Airway epithelial cell (primary cell): ENCODE measurements at places on chromosomes 3 and 15. TPM values are rescaled to one million over a fixed set of nuclear protein-coding genes. Genes with fewer than 3 reads are reported as not detected.

The MGLL gene
- 39.0 and 44.1 TPM in 2 replicates for total RNA-seq

The LRRC15 gene
- not detected in 2 replicates for total RNA-seq

The KCNH8 gene
- total RNA-seq = not detected in 2 replicates

The SIDT1 gene
- total RNA-seq = 1.4 and 3.7 TPM in 2 replicates

The GOLGA6L7 gene
- total RNA-seq = not detected in 2 replicates

The GFM1 gene
- 29.6 and 35.8 TPM in 2 replicates for total RNA-seq

The SERPINI1 gene
- 3.8 and 4.6 TPM in 2 replicates for total RNA-seq

The ARF4 gene
- 128 and 146 TPM in 2 replicates for total RNA-seq

The SMAD6 gene
- total RNA-seq = 0.93 and 1.1 TPM in 2 replicates

The DPPA4 gene
- total RNA-seq = not detected in 2 replicates

The OR5K2 gene
- total RNA-seq = not detected in 2 replicates

The ALG1L2 gene
- not detected in 2 replicates for total RNA-seq

The FLNB gene
- 228 and 316 TPM in 2 replicates for total RNA-seq

The CNTN6 gene
- total RNA-seq = not detected in 2 replicates

The GP5 gene
- total RNA-seq = not detected in 2 replicates

The MRPL46 gene
- 20.9 and 26.9 TPM in 2 replicates for total RNA-seq

The CCR3 gene
- total RNA-seq = not detected in 2 replicates

The ERC2 gene
- total RNA-seq = under 0.01 and 0.56 TPM in 2 replicates

The CRYGS gene
- total RNA-seq = 0.23 and 0.99 TPM in 2 replicates

The ANKRD34C gene
- total RNA-seq = not detected in 2 replicates

The ONECUT1 gene
- total RNA-seq = not detected in 2 replicates

The ANO10 gene
- 25.3 and 27.6 TPM in 2 replicates for total RNA-seq

The GRK7 gene
- total RNA-seq = 0.07 TPM in 1 of 2 replicates, not detected in the other

The HEMK1 gene
- 14.0 and 15.9 TPM in 2 replicates for total RNA-seq

The JMJD7 gene
- 28.8 and 30.1 TPM in 2 replicates for total RNA-seq

The CAMP gene
- total RNA-seq = not detected in 2 replicates

The OR5K1 gene
- total RNA-seq = not detected in 2 replicates

The CYP8B1 gene
- total RNA-seq = not detected in 2 replicates

The ARHGEF26 gene
- 2.6 and 2.8 TPM in 2 replicates for total RNA-seq

The PYGO1 gene
- 0.33 and 0.49 TPM in 2 replicates for total RNA-seq

The GOLGA8Q gene
- total RNA-seq = not detected in 2 replicates

The AP2M1 gene
- total RNA-seq = 249 and 343 TPM in 2 replicates

The SLC12A1 gene
- not detected in 2 replicates for total RNA-seq

The DNAJC13 gene
- 20.2 and 20.9 TPM in 2 replicates for total RNA-seq

The PIGB gene
- 7.4 and 9.0 TPM in 2 replicates for total RNA-seq

The KLF15 gene
- total RNA-seq = 0.51 and 0.63 TPM in 2 replicates

The MYRIP gene
- total RNA-seq = not detected in 2 replicates

The SLCO2A1 gene
- total RNA-seq = 0.05 and 0.35 TPM in 2 replicates

The TMEM45A gene
- total RNA-seq = 9.6 and 13.2 TPM in 2 replicates

The DISP2 gene
- total RNA-seq = under 0.01 and 0.14 TPM in 2 replicates

The NLGN1 gene
- 0.05 and 0.14 TPM in 2 replicates for total RNA-seq

The RAD51 gene
- 10.8 and 13.8 TPM in 2 replicates for total RNA-seq

The SPESP1 gene
- 4.7 and 5.0 TPM in 2 replicates for total RNA-seq

The HCN4 gene
- not detected in 2 replicates for total RNA-seq

The FILIP1L gene
- total RNA-seq = 3.8 and 3.9 TPM in 2 replicates

The NEO1 gene
- total RNA-seq = 5.7 and 10.6 TPM in 2 replicates

The BSN gene
- total RNA-seq = 0.05 and 0.07 TPM in 2 replicates

The CFAP91 gene
- 0.07 TPM in 1 of 2 replicates, not detected in the other for total RNA-seq

The LMAN1L gene
- not detected in 2 replicates for total RNA-seq

The GOLGA8G gene
- total RNA-seq = not detected in 2 replicates

The LRRC31 gene
- not detected in 2 replicates for total RNA-seq

The ZNF774 gene
- 1.5 and 1.9 TPM in 2 replicates for total RNA-seq

The XRN1 gene
- total RNA-seq = 10.3 and 12.3 TPM in 2 replicates

The ITIH4 gene
- not detected in 2 replicates for total RNA-seq
